Activated T-cell treated with anti-CD3 and anti-CD28 coated beads for 1 hour (primary cell): ENCODE measurements at places on chromosomes 7 and 10.

GRCh38 chr7:29255906-29256692, 61.5 kb downstream of the CHN2 start:
- no peak for DNase-seq

DNA sequence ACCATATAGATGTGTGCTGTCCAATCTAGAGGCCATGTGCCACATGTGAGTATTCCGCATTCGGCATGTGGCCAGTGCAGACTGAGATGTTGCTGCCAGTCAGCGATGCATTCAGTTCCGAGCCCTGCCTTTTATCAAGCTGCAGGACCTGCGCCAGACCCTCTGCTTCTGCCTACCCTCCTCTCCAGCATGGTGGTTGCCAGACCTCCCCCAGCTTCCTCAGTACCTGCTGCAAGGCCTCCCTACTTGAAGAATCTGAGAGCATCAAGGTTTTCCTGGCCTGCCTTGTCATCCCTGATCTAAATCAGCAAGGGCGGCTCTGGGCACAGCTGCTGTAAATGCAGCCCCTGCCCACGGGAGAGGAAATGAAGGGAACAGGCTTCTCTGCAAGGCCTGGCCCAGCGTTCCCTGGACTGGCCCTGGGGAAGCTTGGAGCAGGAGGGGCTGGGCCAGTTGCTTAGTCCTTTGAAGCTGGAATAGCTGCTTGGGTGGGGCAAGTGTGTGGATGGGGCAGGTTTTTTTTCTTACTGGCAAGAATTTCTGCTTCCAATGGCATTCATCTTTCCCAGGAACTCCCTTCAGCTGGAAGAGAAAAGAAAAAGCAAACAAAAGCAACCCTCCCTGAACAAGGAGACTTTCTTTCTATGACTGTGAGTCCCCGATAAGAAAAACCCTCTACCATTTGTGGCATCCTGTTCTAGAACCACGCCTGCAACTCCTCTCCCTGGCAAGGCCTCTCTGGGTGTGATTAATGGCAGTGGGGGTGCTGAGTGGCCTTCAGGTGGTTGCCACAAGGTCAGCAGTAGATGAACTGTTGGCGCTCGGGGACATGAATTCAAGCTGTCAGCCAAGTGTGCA, 93.0 kb downstream of the NHLRC2 start:
- no peak for DNase-seq

- no peak for DNase-seq
Observed at GRCh38 chr10:7424315-7424714, 13.5 kb upstream of the SFMBT2 start.

DNA sequence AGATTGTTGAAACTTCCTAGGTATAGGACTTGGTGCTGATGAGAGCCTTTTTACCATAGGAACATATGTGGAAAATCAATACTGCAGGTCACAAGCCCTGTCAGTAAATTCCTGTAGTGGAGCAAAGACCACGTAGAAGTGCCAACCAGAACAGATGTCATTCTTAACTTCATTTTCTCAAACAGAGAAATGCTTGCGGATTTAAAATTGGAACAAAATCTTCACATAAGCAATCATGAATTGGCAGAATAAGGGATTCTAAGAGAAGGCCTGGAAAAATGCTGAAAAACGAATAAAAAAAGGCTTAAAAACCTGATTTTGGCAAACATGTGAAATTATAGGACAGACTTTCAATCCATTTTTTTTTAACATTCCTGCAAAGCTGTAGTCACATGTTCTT, 80.8 kb upstream of the SMIM30 start:
- DNase-seq = no peak

DNA sequence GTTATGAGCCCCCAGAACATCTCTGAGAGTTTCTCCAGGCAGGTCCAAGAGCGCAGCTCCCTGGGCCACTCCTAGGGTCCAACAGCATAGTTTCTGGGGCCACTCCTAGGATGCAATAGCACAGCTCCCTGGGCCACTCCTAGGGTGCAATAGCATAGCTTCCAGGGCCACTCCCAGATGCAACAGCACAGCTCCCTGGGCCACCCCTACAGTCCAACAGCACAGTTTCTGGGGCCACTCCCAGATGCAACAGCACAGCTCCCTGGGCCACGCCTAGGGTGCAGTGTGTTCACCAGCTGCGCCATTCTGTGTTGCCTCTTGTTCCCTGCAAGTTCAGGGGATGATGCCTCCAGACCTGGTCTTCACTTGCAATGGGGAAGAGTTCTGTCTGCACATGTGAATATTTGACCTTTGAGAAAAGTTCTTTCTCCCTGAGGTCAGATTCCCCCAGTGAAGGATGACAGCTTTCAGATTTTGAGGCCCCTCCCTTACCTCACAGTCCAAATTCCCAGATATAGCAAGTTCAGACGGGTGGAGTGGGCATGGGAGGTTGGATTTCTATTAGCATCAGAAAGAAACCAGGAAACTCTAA, 43.0 kb upstream of the LEP start:
- no peak for DNase-seq

- no peak for DNase-seq
Observed at GRCh38 chr7:99709838-99710578, 25.0 kb downstream of the CYP3A7 start.

- DNase-seq = no peak
Observed at GRCh38 chr10:100987685-100988049, 324 bp downstream of the TWNK start.

GRCh38 chr7:114183311-114184088, 231.1 kb upstream of the FOXP2 start:
- DNase-seq = no peak

DNA sequence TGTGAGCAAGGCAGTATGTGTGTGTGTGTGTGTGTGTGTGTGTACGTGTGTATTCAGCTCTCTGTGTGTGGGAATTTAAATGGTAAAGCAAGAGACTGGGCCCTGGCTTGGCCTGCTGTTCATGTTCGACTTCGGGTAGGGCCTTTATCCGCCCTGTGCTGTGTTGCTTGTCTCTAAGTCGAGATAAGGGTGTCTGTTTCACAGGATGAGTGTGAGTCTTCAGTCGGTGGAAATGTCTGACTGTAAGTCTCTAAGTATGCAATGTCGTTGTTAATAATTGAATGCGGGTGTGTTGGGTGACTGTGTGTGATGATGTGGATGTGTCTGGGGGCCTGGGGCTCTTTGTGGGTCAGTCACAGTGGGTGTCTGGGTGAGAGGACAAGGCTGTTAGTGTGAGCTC, 34.8 kb downstream of the HIF1AN start:
- DNase-seq = no peak

- DNase-seq = no peak
Observed at GRCh38 chr7:22005151-22005550, 59.5 kb upstream of the CDCA7L start.

GRCh38 chr7:129829737-129830631, 122.8 kb downstream of the UBE2H start:
- DNase-seq = peak; percentile 33

DNA sequence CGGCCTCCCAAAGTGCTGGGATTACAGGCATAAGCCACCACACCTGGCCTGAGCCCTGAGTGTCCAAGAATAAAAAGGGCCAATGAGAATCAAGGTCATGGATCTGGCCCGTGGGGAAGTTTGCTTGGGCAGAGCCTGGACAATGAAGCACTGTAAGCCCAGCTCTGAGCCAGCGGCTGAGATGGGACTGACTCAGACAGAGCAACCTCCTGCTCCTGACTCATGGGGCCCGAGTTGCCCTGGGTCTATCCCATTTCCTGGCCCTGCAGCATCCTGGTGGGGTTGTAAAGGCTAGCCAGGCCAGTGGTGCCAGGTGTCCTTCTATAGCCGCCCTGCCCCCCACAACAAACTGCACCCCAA, 5.2 kb upstream of the MYH16 start:
- DNase-seq = no peak

DNA sequence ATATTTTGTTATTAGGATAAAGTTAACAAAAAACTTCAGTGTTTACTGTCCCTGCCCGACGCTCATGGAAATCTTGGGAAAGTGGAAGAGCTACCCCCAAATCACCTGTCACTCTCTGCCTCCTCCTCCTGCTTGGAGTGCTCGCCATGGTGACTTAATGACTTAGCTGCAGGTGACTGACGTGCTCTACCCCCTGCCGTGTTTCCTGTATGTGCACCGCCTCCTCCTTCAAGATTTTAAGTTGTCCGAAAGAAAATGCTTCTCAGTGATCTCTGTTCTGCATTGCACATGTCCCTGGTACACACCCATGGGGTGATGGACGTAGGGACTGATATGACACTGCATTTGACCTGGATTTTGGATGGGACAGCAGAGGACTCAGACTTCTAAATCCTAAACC, 338.8 kb upstream of the SHH start:
- DNase-seq = no peak

GRCh38 chr10:53122281-53122680, 349.7 kb upstream of the MBL2 start:
- no peak for DNase-seq

GRCh38 chr7:79319369-79319768, 134.1 kb downstream of the MAGI2 start:
- no peak for DNase-seq

DNA sequence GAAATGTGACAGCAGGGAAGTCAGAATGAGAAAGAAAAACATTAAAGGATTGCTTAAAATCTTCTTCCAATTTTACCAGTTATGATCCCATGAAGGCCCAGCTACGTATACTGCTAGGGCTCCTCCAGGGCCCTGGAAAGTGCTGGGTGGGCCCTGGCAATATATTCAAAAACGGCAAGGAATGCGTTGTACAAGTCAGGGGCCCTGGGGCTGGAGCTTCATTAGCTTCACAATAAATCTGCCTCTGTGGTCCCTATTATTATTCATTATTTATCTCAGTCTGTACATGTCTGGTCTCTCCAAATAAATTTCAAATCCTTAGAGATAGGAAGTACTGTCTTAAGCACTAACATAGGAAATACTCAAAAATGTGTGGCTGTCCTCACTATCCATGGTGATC, 7.6 kb downstream of the JAZF1 start:
- no peak for DNase-seq

- DNase-seq = no peak
Observed at GRCh38 chr7:16954321-16954720, 72.5 kb upstream of the AGR3 start.

GRCh38 chr10:22611425-22612115, 102.8 kb downstream of the PIP4K2A start:
- DNase-seq = peak; percentile 38

DNA sequence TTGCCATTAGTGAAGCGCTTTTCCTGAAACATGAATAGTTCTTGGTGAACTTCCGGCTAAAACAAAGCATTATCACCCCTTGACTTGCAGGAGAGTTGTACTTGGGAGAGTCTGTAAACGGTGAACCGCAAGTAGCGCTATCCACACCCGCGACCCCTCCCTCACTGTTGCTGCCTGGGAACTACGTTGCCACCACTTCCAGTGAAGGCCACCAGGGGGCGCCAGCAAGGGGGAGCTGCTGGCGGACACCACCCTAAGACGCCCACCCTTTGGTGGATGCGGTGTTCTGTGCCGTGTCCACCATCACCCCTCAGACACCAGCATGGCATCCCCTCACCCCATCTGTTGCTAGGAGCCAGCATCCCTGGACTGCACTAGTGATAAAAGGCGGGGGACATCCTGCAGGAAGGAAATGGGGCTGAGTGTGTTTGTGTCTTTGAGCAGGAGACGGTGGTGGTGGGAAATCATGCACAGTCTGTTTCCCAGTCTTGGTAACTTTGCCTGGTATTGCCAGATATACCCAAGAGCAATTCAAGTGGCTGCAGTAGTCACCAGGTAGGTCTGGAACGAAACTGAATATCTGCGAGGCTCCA, 298.2 kb downstream of the FRMD4A start:
- DNase-seq = peak; percentile 39

GRCh38 chr7:129225931-129226572, 1.2 kb downstream of the AHCYL2 start:
- no peak for DNase-seq

DNA sequence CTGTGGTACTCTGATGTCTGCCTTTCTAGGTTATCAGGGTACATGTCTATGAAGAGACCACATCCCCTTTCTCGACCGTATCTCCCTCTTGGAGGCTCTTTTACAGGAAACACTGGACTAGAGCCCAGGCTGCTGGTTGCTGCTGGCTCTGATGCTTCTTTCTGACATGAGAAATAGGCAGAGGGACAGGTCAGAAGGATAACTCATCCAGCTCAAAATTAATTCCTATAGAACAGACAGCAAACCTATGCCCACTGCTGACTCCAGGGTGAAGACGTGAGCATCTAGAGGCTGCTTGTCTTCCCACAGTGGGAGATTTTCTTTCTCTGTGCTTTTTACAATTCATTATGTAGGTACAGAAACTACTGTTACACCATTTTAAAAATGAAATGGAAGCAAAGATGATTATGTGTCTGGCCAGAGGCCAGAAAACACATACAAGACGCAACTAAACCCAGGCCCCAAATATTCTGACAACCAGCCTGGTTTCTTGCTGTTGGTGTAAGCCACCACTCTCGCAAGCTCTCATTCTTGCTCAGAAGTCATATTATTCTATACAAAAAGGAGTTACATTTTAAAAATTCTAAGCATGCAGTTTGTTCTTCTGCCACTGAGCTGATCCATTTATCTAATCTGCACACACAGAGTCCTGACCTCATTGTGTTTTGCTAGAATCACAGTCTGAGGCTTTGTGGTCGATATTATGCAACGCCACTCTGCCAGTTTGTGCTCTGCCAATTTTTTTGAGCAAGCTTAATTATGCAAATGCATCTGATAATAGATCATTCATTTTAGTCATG, 424.3 kb downstream of the KIF20B start:
- DNase-seq = no peak

- DNase-seq = no peak
Observed at GRCh38 chr7:129530795-129531391, 28.6 kb downstream of the SMKR1 start.

- DNase-seq = no peak
Observed at GRCh38 chr7:48042216-48042615, 6.9 kb downstream of the C7orf57 start.

- no peak for DNase-seq
Observed at GRCh38 chr7:82444220-82444909, 788 bp upstream of the CACNA2D1 start.

DNA sequence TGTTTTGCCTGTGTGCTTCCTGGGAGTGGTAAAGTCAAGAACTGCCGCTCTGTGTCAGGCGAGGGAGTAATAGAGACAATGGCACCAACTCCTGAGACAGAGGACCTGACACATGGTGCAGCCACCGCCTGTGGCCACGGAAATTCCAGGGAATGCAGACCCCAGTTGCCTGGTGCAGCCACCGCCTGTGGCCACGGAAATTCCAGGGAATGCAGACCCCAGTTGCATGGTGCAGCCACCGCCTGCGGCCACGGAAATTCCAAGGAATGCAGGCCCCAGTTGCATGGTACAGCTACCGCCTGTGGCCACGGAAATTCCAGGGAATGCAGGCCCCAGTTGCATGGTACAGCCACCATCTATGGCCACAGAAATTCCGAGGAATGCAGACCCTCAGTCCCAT, 8.7 kb downstream of the DIP2C start:
- DNase-seq = no peak
